D721Med (cell line): ENCODE measurements at places on chromosomes 12 and 14.

GRCh38 chr12:2003676-2004112 lies 563 bp downstream of the DCP1B start:
- no peak for DNase-seq

- DNase-seq: no peak
These were observed 46.9 kb upstream of the MDM1 start for GRCh38 chr12:68378872-68379606.

DNA sequence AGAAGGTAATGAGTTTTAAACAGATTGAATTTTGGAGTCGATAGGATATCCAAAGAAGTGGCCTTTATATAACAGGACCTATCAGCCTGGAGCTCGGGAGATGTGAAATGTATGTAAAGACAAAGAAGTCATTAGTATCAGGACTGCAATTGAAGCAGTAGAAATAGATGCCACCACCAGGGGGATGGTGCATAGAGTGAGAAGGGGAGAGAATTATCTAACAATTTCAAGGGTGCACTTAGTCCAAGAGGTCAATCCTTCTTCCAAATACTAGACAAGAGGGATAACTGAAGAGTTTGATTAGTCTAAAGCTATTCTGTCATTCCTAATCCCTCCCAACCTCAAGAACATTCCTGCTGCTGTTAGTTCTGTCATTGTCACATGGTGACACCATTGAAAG lies 127.8 kb downstream of the CFAP54 start:
- DNase-seq: no peak

GRCh38 chr12:7973457-7973825 lies 37.5 kb upstream of the SLC2A3 start:
- DNase-seq: no peak

DNA sequence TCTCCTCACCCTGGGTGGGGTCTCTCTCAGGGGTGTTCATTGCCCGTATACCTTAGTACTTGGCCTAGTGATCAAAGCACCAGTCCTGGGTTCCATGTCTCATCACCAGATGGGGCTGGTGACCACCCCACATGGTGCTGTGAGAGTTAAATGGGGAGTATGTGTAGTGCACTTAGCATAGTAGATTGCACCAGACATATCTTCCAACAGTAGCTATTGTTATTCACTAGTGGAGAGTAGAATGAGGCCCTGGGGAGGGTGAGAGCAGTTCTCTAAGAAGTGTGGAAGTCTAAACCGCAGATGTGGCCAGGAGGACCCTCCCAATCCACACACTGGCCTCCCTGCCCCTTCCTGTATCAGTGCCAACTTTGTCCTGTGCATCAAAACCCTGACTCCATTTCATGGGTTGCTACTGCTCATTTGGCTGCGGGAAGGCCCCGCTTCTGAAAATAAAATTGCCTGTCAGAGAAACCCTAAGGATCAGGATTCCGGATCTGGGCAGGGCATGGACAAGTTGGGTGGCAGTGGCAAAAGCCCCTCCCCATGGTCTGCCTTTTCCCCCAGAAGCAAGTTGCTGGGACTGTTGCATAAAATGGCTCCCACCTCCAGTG lies 4.4 kb downstream of the CD9 start:
- no peak for DNase-seq

GRCh38 chr14:51188566-51189185 lies 51.4 kb upstream of the TMX1 start:
- DNase-seq: no peak

GRCh38 chr12:75291014-75291413 lies 39.1 kb downstream of the CAPS2 start:
- no peak for DNase-seq

DNA sequence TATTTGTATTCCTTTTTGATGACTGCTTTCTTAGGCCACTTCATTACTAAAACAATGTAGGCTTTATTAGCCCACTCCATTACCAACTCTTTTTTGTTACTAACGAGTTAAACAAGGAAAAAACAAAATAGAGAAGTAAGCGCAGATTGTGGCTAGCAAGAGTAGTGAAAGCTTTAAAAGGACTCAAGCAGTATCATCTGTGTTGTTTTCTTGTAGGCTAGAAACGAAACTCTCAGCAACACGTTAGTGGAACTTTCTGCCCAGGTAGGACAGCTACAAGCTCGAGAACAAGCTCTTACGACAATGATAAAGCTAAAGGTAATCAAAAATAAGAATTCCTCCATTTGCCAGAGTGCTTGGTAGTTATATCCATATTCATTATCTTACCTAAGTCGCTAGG lies 11.1 kb downstream of the CCDC62 start:
- no peak for DNase-seq

GRCh38 chr12:89160716-89161123 lies 191.6 kb downstream of the DUSP6 start:
- DNase-seq: no peak

DNA sequence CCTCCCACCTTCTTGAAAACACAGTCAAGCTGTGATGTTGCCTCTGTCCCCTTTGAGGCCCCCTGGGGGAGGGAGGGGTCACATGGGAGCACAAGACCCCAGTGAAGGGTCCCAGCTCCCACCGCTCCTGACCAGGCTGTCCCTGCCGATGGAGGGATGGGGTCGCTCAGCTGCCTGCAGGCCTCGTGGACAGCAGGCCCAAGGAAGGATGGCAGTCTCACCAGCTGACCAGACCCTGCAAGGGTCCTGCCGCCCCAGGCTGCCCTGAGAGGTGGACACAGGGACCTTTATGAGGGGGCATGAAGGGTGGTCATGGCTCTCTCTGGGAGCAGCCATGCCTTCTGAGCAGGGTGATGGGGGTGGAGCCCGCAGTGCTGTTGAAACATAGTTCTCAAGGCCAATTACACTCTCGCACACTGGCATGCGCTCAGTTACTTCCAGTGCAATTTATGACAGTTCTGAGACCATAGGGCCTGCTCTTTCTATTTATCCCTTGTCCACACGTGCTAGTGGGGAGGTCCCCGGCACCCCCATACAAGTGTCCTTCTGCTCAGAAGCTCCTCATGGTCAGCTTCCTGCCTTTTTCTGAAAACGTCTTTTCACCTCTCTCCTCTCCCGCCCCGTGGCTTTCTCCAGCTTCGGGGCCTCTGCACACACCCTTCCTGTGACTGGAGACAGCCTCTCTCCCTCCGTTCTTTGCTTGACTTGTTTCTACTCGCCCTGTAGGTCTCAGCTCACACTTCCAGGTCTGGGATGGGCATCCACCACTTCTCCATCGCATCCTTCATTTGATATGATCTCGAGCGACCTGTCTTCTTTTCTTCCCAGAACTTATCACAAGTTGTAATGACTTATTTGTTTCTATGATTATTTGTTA lies 313.1 kb downstream of the ADGRD1 start:
- DNase-seq: no peak

DNA sequence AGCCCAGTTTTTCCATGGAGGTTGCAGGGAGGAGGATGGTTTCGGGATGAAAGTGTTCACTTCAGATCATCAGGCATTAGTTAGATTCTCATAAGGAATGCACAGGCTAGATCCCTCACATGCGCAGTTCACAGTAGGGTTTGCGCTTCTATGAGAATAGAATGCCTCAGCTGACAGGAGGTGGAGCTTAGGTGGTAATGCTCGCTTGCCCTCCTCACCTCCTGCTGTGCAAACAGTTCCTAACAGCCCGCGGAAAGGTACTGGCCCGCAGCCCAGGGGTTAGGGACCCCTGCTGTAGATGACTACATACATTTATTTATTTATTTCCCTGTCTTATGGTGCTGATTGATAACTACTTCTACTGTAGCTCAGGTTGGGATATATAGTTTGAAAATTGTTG lies 93.2 kb downstream of the FBXO33 start:
- DNase-seq: no peak

DNA sequence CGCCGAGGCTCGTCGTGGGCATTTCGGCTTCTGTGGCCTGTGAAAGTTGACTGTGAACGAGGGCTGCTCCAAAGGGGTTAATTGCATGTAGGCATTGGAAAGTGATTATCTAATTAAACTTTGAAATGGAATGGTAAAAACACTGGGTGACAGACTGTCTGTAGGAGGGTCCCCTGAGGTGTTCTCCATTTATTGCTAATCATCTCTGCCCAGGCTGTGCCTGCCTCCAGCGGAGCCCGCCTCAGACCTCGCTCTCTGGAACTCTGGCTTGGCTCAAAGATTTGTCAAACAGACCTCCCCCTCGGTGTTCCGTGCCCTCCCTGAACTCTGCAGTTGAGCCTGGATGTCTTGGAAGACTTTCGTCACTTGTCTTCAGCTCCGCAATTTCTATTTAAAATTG lies 50.2 kb upstream of the VRK1 start:
- no peak for DNase-seq

GRCh38 chr12:271161-271560 lies 8.5 kb upstream of the SLC6A13 start:
- no peak for DNase-seq

DNA sequence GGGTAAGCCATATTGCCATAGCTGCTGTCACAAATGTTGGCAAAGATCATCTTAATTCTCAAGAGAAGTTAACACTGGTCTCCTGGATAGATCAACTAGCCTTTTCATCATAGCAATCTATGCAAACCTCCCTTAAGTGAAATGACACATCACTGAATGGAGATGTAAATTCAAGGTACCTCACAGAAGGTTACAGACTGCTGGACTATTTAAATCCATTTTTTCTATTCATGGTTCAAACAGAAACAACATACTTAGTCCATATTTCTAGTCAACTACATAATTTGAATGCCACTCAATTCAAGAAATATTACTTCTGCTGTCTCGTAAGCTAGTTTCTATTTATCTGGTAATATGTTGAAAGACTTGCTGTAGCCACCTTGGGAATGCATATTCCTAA lies 748.3 kb downstream of the C12orf50 start:
- DNase-seq: no peak

DNA sequence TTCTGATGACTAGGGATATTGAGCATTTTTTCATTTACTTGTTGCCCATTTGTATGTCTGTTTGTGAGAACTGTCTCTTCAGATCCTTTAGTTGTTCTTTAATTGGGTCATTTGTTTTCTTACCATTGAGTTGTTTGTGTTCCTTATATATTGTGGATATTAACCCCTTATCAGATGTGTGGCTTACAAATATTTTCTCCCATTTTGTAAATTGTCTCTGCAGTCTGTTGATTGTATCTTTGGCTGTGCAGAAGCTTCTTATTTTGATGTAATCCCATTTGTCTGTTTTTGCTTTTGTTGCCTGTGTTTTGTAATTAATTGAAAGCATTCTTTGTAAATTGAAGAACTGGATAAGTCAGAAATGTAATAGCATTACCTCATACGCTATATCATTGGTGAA lies 459.1 kb upstream of the FOXG1 start:
- DNase-seq: no peak

- DNase-seq: no peak
These were observed 97.1 kb downstream of the ARF6 start for GRCh38 chr14:49989966-49990365.

DNA sequence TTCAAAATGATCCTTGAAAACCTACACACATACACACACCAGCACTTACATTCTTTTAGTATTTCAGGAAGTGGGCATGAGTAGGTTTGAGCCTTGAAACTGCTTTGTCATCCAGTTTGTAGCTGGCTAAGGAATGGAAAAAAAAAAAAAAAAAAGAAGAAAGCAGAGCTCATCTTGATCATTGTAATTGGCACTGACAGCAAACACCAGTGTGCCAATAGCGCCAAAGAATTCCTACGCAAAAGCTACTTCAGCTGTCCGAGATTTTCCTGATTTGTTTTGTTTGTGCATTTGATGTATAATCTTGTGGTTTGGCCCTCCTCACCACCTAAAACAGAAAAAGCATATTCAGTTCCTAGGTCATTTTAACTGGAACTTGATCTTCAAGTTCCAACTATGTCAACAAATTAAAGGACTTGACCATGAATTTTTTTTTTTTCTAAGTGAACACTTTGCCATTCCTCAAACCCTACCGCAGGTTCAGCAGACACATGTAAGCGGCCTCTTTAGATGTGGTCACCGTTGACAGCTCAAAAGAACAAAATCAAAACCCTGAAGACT lies 57.3 kb downstream of the FLRT2 start:
- DNase-seq: no peak

GRCh38 chr14:38042322-38042721 lies 165.4 kb upstream of the SSTR1 start:
- no peak for DNase-seq

DNA sequence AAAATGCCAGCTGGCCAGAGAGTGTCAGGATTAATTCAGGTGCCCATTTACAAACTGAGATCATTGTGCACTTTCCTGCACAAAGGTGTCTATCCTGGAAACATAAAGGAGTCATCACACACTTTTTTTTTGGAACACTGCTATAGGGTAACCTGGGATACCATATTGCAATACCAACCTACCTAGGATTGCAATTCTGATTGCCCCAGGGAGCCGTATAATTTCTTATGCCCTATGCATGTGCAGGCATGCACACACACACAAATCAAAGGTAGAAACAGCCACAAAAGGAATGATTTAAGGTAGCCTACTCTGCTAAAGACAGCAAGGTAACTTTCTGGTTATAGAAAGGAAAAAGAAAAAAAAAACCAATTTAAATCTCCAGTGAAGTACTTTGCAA lies 285.3 kb upstream of the KITLG start:
- DNase-seq: no peak

GRCh38 chr12:122200541-122201175 lies 2.9 kb upstream of the B3GNT4 start:
- no peak for DNase-seq

DNA sequence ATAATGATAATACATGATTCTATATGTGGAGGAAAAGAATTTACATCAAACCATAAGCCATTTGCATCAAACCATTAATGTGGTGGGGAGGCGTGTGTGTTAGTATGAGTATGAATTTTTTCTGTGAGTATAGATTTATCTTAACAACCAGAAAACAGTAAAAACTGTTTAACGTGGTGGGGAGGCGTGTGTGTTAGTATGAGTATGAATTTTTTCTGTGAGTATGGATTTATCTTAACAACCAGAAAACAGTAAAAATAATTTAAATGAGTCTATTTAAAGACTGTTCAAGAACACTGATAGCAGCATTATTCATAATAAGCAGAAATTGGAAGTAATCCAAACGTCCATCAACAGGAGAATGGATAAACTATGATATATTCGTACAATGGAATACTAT lies 9.1 kb upstream of the MSI1 start:
- DNase-seq: no peak

GRCh38 chr12:44521702-44522101 lies 354.4 kb downstream of the NELL2 start:
- DNase-seq: no peak

DNA sequence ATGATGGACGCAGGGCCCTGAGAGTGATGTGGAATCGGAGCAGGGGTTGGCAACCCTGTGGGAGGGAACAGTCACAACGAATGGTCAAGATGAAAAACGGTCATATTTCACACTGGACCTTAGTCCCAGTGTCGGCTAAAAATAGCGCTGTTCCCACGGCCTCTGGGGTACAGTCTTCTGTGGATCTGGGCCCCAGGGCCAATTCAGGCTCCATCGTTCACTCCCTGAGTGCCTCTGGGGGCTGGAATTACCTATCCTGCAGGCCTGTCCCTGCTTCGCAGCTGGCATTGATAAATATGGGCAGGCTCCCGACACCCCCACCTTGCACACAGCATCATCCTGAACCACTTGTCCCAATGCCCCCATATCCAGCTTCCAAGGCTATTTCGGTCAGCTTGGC lies 18.6 kb downstream of the GSC start:
- DNase-seq: no peak

GRCh38 chr14:100546051-100546443 lies 41.2 kb downstream of the BEGAIN start:
- peak; percentile 86 for DNase-seq
